ENCODE measurements at places on chromosomes 4 and X. TPM values are rescaled to one million over a fixed set of nuclear protein-coding genes. Genes with fewer than 3 reads are reported as not detected.

DNA sequence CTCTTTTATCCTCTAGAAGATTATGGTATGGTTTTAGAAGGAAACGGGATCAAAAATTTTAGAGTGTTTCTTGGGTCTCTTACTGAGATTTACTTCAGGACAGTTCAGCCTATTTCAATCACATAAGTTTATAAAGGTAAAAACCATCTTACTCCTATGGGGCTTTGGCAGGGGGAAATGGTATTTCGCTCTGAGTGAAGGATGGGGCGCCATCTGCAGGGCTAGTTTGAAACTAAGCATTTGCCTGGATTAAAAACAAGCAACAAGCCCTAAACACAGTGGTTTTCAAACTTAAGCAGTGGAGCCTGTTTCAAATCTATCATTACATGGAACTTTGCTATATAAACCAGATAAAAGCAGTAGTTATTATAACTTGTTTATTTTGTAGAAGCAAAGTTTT is 361.5 kb upstream of the FMR1 start:
- DNase-seq: peak; percentile 3

GRCh38 chr4:22661443-22661842 is 31.3 kb upstream of the GBA3 start:
- peak; percentile 32 for DNase-seq

- no peak for DNase-seq
Measured at GRCh38 chr4:183030823-183031222, 68.2 kb upstream of the WWC2 start.

DNA sequence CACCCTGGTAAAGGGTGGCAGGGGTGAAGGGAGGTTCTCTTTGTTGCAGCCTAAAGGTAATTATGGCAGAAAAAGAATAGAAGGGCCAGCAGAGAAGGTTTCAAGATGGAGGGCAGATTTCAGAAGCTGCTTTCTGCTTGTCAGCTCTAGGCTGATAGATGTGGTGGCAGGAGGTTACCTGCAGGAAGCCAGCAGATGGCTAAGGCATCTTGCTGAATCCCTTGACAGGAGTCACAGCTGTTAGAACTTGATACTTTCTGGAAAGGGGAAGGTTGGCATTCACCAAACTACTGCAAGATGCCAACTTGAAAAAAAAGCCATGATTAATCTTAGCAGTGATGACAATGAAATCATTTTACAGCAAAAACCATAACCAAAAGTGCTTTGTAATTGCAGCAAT is 69.5 kb upstream of the CBLL2 start:
- no peak for DNase-seq

DNA sequence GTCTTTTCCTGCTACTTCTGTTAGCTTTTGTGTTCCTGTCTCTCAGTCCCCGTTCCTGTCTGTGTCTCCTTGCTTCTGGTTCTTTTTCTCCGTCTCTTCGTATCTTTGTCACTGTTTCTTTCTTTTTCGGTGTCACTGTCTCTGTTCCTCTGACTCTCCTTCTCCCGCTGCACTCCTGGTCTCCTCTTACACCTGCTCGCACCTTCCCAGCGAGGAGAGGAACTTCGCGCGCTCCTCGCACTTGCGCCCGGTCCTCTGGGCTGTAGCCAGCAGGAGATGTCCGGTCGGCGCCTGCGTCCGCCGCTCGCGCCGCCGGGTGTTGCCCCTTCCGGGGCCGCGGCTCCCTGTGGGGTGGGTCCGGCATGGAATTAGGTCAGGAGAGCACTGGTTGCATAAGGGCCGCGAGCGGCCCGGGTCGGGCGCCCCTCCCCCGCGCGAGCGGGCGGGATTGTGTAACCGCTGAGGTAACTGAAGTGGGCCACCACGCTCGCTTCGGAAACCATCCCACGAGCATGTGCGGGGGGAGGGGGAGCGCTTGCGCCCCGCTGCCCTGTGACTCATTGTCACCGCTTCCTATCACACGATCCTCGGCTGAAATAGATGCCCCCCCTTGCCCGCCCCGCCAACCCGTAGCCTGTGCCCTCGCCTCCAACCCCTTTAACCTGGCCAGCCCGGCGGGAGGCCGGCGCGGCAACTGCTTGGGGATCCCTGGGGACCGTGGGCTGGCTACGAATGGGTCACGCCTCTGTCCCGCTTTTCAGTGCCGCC is 1.6 kb downstream of the LONRF3 start:
- DNase-seq: peak; percentile 50

DNA sequence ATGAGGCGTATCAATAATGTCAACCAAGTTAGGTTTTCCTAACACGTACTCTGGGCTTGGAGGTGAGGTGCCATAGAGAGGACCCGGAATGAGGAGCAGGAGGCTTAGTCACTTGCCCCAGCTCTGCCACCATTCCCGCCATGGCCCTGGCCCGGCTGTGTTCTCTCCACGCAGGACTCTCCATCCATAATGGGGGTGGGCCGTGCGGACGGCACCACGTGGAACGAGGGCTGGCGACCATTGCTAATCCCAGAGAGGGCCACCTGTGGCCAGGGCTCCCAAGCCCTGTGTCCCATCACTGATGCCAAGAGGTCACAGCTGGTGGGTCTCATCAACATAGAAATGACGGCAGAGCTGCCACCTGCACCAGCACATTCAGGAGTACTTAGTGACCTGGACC is 76.4 kb downstream of the JAKMIP1 start:
- no peak for DNase-seq

DNA sequence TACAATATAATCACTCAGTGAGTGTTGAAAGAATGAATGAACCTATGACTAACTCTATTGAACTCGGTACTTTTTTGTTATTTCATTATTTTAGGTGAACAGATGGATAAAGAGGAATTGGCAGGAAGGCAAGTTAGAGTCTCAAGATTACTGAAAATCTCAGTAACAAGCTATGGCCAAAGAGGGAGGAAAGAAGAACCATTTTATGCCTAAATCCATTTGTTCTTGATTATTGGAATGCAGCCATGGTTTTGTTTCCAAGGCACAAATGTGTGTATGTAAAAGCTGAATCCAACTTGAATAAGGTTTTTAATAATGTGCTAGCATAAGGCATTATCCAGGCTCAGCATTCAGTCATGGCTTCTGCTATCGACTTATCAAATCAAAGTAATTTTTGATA is 196.4 kb downstream of the DTHD1 start:
- DNase-seq: no peak

- DNase-seq: no peak
Measured at GRCh38 chr4:58561170-58561569, 1451.0 kb upstream of the IGFBP7 start.

DNA sequence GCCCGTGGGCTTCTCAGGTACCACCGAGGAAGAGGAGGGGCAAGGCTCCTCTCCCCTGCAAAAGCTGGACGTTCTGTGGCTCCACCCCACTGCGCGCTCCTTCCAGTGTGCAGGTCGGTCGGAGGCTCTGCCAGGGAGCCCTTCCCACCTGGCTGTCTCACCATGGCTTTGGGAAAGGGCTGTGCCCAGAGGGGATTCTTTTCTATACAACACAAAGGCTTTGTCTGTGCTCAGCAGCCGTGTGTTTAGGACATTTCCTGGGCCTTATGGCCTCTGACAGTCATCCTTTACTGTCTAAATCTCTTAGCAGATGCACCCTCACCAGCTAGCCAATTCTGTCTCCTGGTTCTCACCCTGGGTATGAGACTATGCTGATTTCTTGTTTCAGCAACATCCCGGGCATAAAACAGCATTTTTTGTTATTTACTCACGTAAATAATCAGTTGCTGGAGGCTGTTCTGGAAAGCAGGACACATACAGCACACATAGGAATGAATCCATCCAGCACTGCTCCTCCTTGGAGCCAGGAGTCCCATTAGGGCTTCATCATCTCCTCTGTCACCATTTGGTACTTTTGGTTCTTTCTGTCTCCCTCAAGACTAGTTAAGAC is 20.4 kb upstream of the ATXN3L start:
- peak; percentile 57 for DNase-seq

DNA sequence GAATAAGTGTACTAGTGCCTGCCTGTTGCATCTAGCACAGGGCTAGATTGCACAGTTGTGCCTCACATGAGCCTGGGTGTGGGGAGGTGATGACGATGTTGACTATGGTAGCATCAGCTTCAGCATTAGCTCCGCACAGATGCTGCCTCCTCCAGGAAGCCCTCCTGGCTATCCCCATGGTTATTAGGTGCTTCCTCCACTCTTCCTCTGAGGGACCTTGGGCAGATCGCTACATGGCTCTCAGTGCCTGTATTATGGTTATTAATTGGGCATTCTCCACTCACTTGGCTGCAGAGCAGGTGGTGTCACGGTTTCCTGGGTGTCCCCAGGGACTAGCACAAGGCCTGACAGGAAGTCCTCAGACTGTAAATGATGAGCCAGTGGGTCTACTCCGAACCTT is 325.6 kb downstream of the ARHGAP10 start:
- DNase-seq: no peak

DNA sequence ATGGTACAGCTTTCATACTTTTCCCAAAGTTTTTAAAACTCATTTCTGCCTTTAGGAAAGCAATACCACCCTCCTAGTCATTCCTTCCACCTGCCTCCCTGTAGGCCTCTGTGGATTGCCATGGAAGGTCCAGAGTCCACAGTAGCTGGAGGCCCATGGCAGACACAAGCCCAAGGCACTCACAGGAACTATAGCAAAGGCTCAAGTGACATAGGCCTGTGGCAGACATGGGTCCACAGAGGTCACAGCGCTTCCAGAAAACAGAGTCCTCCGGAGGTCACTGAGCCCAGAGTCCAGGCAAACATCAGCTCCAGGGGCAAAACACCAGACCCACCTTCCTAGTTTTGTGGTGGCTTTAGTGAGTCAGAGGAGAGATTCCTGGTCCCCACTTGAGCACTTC is 147.6 kb upstream of the ATP6AP2 start:
- DNase-seq: no peak

GRCh38 chr4:152992027-152992426 is 55.9 kb downstream of the FHDC1 start:
- DNase-seq: no peak

DNA sequence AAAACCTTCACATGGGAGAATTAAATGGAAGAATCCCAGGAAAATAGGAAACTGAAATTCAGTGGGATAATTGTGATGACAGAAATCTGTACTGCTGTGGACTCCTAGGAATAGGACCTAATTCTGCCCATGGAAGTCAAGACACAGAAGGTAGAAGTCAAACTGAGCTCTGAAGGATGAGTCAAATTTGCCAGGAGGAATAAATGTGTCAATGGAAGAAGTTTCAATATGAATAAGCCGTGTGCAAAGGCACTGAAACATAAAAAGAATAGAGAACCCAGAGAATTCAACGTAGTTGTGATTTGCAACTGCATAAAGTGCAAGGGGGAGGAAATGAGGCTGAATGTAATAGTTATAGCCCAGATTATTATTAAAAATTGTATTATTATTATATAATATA is 11.6 kb downstream of the ENAM start:
- no peak for DNase-seq

- DNase-seq: no peak
Measured at GRCh38 chr4:143215873-143216272, 31.2 kb downstream of the USP38 start.

DNA sequence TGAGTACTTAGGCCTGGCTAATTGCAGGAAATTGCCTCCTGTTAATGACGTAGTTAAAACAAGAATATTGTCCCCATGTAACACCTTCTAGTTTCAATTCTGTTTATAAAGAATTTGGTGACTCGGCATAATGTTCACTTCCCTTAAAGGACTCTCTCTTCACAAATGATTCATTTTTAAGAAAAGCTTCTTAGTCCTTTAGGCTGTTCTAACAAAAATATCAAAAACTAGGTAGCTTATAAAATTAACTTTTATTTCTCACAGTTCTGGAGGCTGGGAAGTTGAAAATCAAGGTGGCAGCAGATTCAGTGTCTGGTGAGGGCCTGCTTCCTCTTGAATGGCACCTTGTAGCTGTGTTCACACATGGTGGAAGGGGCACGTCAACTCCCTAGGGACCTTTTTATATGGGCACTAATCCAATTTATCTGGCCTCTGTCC is 23.8 kb downstream of the COL25A1 start:
- DNase-seq: no peak

DNA sequence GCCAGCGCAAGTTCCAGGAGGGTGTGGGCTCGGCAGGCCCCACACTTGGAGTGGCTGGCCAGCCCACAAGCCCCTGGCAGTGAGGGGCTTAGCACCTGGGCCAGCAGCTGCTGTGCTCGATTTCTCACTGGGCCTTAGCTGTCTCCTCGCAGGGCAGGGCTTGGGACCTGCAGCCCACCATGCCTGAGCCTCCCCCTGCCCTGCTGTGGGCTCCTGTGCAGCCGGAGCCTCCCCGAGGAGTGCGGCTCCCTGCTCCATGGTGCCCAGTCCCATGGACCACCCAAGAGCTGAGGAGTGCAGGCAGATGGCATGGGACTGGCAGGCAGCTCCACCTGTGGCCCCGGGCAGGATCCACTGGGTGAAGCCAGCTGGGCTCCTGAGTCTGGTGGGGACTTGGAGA is 139.2 kb upstream of the CXCL13 start:
- DNase-seq: no peak

- DNase-seq: no peak
Measured at GRCh38 chr4:102959496-102959895, 60.0 kb downstream of the SLC9B1 start.

DNA sequence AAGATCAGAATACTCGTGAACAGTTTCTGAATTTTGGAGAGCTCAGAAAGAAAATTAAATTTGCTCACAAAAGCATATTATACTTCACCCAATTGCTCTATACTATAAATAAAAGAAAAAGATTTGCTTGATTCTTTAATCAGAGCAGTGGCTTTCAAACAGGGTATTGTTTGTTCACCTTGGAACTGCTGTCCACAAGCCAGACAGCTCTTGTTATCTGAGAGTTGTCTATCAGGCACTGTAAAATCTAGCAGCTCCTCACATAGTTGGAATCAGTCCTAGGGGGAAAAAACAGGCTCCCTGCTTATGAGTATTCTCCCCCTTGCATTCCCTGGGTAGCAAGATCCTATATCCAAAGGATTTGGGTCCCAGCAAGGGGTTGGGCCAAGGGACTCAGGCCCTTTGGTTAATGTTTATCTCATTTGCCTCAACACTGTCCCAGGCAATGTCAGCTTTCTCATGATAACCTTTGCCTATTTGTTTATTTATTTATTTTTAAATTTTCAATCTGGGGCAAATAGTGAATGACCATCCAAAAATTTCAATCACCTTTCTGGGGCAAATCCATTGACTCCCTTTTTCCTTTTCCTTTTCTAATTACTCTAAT is 24.1 kb upstream of the MAGEB16 start:
- no peak for DNase-seq

P2RY10 gene
- not detected for polyA plus RNA-seq

REELD1 gene
- not detected for polyA plus RNA-seq

RAPGEF2 gene
- 5.3 TPM for polyA plus RNA-seq

TIMM8A gene
- 15.7 TPM for polyA plus RNA-seq

COL4A5 gene
- polyA plus RNA-seq: 5.3 TPM

ADAMTS3 gene
- 0.20 TPM for polyA plus RNA-seq

FAM149A gene
- polyA plus RNA-seq: 1.2 TPM

GSX2 gene
- not detected for polyA plus RNA-seq

TASL gene
- not detected for polyA plus RNA-seq

MTCP1 gene
- 25.8 TPM for polyA plus RNA-seq

CSAG3 gene
- polyA plus RNA-seq: not detected

PGAM4 gene
- not detected for polyA plus RNA-seq

UGT2B11 gene
- polyA plus RNA-seq: not detected

CSN1S1 gene
- not detected for polyA plus RNA-seq

Data from GM23248 (cell line).